ENCODE measurements at places on chromosomes 11 and 22.
A peak's percentile ranks its signal among the peaks of the same experiment; 100 is the strongest.

DNA sequence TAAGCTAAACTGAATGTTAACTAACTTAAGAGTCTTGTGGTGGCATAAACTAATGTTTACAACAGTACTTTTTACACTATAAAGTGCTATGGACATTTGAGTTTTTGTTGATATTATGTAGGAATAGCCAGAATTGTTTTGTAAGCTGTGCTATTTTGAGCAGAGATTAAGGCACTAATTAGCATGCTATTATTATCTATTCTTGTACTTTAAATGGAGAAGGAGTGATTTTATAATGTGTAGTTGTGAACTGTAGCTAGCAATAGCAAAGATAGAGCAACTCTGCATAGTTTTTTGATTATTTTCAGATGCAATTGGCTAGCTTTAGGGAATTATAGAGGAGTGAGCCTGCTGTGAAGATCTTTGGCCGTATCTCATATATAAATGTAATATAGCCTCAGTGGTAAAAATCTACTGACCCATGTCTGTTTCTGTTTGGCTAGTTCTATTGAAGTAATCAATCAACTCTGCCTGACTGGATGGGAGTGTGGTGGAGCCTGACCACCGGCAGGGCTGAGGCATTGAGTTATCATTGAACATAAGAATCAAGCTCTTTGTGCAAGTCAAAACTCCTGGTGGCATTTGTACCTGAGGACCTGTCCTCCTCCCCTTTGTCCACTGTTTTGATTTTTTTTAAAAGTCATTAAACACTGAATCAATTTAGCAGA is 34.3 kb downstream of the NCAM1 start:
- no peak for DNase-seq

GRCh38 chr11:119671561-119672015 is 57.4 kb downstream of the NECTIN1 start:
- no peak for DNase-seq

DNA sequence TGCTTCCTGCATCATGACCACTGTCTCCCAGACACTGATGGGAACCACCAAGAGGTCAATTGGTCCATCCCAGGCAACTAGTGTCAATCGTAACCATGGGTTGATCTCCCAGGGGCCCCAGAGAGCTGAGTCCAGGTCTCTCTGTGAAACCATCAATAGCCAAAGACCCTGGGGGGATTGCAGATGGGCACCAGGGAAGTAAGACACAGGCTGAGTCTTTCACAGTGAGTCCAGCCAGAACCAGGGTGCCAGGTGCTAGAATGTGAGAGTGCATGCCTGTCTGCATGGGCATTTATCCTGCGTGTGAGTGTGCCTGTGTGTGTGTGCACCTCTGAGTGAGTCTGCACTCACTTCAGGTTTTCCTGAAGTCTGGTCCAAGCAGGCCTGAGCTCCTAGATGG is 45.3 kb upstream of the TTC12 start:
- DNase-seq, result no peak

- no peak for DNase-seq
Observed at GRCh38 chr11:133386852-133387251, 145.4 kb downstream of the OPCML start.

DNA sequence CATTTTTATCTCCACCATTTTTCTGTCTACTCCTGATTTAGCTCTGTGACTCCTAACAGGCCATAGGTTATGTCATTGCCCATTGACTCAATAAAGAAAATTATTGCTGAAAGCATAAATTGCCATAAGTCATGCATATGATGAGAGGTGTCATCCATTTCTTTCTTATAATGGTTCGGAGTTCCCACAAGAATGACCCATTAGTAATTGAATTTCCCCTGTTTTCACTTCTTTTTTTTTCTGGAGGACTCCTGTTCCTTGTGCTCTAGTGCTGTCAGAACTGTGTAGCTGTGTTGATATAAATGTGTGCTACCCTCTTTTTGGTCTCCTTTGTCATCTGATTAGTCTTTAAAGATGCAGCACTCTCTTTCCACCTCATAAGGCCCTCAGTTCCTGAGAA is 22.9 kb upstream of the CARD18 start:
- DNase-seq, result no peak

- DNase-seq, result no peak
Observed at GRCh38 chr11:75526192-75526541, 426 bp upstream of the GDPD5 start.

DNA sequence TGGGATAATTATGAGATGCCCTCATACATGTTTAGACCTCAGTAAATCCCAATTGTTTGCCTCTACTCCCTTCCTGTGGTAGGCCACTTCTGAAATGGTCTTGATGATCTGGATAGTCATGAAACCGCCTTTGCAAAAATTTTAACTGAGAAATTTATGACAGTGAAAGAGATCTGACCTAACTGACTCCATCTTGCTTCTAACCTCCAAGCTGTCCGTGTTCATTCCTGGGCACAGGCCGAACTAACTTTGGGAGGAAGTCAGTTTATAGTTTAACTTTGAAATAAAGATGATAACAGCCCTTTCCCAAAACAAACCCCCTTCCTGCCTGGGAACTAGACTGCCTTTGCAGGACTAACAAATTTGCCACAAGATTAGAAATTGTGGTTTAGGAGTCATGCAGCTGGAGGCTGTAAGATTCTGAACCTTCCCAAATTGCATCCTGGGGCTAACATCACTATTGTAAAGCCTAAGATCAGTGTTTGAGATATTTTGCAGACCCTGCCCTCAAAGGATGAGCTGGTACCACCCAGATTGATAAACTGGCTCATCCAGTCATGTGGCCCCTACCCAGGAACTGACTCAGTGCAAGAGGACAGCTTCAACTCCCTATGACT is 19.9 kb upstream of the CTR9 start:
- DNase-seq, result no peak

- DNase-seq, result no peak
Observed at GRCh38 chr11:112128483-112129121, 35.3 kb downstream of the IL18 start.

- DNase-seq, result no peak
Observed at GRCh38 chr11:8685306-8685705, 2.7 kb downstream of the RPL27A start.

GRCh38 chr11:109121173-109121932 is 300.6 kb upstream of the C11orf87 start:
- DNase-seq, result no peak

DNA sequence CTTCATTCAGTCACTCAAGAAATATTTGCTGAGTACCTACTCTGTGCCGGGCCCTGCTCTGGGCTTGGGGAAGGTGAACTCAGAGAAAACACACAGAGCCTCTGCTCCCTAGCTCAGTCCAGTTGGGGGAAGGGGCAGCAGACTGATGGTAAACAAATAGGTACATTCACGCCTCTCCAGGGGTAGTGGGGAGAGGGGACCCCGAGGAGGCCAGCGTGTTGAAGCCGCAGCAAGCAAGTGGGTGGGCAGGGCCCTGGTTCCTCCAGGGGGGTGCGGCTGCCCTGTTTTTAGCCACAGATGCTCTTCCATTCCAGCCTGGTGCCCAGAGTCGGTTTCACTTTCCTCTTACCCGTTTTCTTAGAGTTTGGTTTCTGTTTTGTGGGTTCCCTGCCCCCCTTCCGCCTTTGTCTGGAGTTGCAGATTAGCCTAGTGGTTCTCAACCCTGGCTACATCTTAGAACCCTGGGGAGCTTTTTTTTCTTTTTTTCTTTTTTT is 8.7 kb downstream of the DRAP1 start:
- DNase-seq, result peak; percentile 72

DNA sequence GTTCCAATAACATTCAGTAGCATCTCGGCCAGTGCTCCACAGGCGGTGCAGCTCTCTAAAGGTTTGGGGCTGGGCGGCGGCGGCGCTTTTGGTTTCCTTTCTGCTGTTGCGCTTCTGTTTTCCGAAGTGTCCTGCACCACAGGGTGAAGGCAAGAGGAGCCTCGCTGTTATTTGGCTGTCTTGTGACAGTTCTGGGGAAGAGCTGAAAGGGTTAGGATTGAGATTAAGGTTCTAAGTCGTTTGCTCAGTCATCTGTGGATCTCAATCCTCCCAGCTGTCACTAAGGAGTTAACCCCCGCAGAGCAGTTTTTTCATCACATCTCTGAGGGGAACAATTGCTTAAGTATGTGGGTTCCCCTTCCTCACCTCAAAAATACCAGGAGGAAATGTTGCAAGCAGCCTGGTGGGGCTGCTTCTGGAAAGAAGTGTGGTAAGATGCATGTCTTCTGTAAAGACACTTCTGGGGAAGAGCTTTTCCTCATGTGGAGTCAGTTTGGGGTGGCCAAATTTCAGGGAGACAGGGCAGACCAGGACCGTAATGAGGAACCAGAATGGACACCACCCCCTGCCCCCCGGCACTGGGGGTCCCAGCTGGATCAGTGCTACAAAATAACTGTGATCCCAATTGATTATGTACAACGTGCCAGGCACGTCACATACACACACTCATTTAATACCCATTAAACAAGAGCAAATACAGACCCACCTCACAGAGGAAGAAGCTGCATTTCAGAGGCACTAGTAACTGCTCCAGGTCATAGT is 14.2 kb downstream of the TMEM121B start:
- no peak for DNase-seq

DNA sequence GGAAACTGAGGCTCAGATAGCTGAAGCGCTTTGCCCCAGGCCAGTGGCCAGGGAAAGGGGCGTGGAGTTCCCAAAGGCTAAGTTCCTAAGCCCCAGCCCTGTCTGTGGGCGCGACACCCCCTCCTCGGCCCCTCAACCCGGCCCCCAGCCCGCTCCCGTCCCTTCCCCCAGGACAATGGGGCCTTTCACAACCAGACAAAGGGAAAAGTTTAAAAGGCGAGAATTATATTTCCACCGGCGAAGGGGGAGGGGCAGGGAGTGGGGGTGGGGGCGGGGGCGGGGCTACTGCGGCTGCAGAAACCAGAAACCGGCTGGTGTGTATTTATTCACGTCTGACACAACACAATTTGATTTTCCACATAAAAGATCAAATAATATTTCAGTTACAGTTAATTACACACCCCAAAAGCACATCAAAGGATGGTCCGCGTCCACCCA is 192.1 kb downstream of the MN1 start:
- no peak for DNase-seq

- no peak for DNase-seq
Observed at GRCh38 chr11:6855971-6856541, 6.8 kb upstream of the OR10A2 start.

- no peak for DNase-seq
Observed at GRCh38 chr11:27115051-27115650, 74.5 kb downstream of the BBOX1 start.

GRCh38 chr22:44020981-44021380 is 3.1 kb upstream of the PARVB start:
- DNase-seq, result no peak

- no peak for DNase-seq
Observed at GRCh38 chr22:27041745-27042310, 384.4 kb downstream of the MIAT start.

GRCh38 chr22:19823902-19824211 is 30.8 kb downstream of the GNB1L start:
- DNase-seq, result no peak

DNA sequence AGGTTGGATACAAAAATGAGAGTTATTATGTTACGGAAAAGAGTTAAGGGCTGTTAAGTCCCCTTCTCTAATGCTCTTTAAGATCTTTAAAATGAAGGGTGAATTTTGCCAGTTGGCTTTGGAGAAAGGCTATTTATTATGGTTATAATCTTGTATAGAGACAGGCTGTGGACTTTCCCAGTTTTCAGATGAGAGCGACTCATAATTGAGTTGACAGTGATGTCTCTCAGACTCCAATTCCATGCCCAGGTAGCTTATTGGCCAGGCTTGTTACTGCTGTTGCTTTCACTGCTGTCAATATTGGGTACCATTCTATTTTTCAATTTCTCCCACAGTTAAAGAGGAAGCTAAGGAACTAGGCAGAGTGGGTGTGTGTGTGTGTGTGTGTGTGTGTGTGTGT is 13.1 kb downstream of the ENDOD1 start:
- no peak for DNase-seq

DNA sequence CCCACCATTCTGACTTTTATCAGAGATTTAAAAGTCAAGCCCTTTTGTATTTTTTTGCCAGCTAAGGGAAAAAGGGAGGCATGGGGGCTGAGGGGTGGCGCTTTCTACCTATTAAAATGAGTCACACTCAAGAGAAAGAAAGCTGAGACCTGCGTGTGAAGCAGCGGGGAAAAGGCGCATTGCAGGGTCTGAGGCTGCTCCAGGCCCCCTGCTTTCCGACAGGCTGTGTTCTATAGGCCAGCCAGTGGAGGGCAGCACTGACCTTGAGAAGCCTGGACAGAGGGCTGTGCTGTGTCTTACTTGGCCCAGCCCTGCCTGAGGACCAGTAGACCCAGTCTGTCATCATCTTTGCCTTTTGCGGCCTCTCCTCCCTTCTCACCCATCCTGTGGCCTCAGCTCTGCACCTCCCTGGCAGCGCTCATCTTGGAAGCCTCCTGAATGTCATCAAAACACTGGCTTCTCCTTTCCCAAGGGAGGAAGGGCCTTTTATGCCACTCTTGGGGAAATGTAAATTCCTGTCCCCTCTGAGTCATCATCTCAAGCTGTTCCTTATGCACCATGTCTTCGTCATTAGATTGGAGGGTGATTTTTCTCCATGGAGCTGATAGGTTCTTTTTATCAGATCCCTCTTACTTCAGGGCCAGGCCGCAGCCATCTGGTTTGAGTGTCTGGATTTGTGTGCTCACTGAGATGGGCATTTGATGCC is 12.6 kb upstream of the MAPK8IP1 start:
- DNase-seq, result no peak

DNA sequence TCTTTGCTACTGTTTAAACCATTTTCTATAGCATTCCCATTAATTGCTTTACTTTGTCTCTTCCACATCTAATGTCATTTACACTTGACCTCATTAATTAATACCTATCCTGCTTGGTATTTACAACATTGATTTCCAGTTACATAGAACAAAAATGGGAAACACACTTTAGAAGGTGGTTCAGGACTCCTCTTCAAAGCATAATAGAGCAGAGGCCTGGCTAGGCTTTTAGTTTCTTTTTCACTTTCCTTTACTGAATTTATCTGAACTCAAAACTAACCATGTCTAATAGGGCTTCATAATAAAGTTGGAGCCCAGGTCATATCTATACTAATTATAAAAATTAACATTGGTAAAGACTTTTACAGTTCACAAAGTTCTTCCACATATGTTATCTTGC is 648.0 kb upstream of the KIRREL3 start:
- no peak for DNase-seq

DNA sequence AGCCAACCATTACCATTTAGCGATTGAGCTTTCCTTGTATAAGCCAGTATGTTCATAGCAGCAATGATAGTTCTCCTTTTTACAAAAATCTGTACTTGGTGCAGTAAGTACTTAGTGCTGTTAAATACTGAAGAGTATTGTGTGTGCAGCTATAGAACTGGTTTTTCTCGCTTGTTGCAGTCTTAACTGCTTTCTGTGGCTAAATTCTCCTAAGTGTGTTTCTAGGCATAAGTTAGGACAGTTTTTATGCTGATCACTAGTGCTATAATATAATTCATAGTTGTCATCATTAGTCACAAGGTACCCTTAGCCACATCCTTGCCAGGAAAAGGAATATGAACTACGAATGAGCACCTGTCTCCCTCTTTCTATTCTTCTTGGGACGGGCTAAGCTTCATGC is 107.7 kb downstream of the GRAMD1B start:
- DNase-seq, result no peak
